ENCODE measurements at places on chromosomes 6 and 20. TPM values are rescaled to one million over a fixed set of nuclear protein-coding genes. Genes with fewer than 3 reads are reported as not detected.

The GPX6 gene
- not detected for polyA plus RNA-seq

The PAK5 gene
- 0.04 TPM for polyA plus RNA-seq

The PTCRA gene
- 0.63 TPM for polyA plus RNA-seq

The CTSZ gene
- polyA plus RNA-seq = 229 TPM

GRCh38 chr6:3819161-3820110, 29.7 kb upstream of the FAM50B start:
- DNase-seq = no peak

DNA sequence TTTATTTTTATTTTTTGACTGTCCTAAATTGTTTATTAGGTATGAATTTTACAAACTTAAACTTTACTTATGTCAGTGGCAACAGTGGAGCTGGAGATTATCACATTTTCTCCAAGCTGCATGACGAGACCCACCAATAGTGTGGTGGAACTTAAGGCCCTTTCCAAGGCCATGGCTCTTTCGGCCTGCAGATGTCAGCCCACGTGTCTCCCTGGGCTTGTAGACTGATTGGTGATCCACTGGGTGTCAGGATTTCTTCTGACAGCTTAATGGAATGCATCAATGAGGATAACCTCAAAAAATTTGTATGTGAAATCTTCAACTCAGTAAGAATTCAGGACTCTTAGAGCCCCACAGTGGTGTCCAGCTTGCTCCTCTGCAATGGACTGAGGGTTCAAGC, 32.3 kb upstream of the OVOL2 start:
- DNase-seq = no peak

GRCh38 chr20:36155991-36156390, 1.5 kb downstream of the EPB41L1 start:
- DNase-seq = no peak
